Stimulated activated CD4-positive, alpha-beta T cell treated with anti-CD3 and anti-CD28 coated beads, Interleukin-1b, Interleukin-23, amount 100 ng/mL, for 4 hours (primary cell): ENCODE measurements at places on chromosomes 11 and 22.
A peak's percentile ranks its signal among the peaks of the same experiment; 100 is the strongest.

DNA sequence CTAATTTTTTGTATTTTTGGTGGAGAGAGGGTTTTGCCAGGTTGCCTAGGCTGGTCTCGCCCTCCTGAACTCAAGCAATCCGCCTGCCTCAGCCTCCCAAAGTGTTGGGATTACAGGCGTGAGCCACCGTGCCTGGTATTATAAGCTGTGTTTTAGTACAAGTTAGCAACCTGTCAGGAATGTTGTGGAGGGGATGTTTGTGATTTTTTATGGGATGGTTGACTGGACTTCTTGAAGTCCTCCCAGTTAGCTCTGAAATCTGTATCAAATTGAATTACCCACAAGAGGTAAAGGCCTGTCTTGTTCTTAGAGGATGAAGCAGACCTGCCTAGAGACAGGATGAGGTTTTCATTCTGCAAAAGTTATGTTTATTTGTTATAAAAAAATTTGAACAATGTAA lies 34.1 kb upstream of the IL18BP start:
- no peak for DNase-seq

GRCh38 chr22:46055911-46056545 lies 79.1 kb upstream of the WNT7B start:
- no peak for DNase-seq

DNA sequence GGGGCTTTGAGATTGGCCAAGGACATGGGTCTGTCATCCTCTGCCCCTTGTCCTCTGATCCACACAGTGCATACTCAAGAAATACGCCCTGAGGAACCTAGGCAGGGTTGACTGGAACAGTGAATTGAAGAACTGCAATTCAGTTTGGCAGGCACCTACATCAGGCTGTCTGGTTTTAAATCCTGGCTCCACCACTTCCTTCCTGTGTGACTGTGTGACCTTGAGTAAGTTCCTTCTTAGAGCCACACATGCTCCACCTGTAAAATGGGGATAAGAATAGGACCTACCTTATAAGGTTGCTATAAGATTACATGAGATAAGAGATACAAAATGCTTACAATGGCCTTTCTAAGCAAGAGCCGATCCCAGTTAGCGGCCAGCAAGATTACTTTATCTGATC lies 15.8 kb upstream of the TCF20 start:
- no peak for DNase-seq

DNA sequence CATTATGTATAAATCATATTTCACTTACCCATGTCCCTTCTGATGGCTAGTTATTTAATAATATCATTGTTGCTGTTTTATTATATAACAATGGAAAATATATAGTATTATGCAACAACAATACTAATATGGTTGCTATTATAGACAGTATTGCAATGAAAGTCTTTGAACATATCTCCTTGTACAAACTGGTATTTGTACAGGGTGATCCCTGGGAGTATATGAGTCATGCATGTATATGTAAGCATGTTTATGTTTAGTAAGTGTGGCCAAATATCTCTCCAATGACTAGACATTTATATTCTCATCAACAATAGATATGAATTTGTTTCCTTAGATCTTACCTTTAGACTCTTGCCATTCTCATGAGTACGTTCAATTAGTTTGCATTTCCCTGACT lies 55.9 kb downstream of the KCNC1 start:
- no peak for DNase-seq

GRCh38 chr11:5476186-5476819 lies 12.2 kb upstream of the OR52D1 start:
- no peak for DNase-seq

GRCh38 chr11:129286813-129287212 lies 88.8 kb upstream of the BARX2 start:
- no peak for DNase-seq

- no peak for DNase-seq
Measured at GRCh38 chr11:46597155-46597554, 3.3 kb upstream of the AMBRA1 start.

DNA sequence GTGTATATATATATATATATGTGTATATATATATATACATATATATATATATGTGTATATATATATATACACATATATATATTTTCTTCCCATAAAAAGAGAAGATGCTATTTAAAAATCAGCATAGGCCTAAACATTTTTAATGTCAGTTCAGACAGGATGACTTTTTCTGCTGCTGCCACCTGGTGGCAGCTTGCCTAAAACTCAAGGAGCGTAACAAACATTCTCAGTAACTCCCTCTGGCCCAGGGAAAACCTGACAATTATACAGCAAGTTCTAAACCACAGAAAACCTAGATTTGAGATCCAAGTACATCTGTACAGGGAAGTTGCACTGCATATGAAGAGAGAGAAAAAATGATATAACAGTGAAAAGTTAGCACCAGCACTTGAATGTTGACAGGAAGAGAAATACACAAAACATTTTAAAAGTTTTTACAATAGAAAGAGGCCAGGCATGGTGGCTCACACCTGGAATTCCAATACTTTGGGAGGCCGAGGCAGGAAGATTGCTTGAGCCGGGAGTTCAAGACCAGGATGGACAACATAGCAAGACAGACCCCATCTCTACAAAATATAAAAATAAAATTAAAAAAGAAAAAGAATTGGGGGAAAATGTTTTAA lies 16.6 kb downstream of the OR8A1 start:
- peak; percentile 36 for DNase-seq

- DNase-seq: no peak
Measured at GRCh38 chr11:35478471-35479091, 46.8 kb downstream of the PAMR1 start.

DNA sequence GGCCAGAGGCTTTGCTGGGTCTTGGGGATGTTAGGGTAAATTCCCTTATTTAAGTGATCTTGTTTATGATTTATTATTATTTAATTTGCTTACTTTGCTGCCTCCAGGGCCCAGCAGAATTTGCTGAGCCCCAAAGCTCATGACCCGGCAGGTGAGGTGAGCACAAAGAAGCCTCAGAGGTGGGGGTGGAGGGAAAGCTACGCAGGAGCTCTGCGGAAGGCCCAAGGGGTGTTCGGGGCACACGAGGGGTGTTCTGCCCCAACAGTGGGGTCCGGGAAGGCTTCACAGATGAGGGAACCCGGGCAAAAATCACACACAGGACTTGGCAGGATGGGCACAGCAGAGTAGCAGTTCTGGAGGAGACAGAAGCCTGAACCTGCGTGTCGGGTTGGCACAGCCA lies 6.7 kb upstream of the LINC01488 start:
- no peak for DNase-seq

DNA sequence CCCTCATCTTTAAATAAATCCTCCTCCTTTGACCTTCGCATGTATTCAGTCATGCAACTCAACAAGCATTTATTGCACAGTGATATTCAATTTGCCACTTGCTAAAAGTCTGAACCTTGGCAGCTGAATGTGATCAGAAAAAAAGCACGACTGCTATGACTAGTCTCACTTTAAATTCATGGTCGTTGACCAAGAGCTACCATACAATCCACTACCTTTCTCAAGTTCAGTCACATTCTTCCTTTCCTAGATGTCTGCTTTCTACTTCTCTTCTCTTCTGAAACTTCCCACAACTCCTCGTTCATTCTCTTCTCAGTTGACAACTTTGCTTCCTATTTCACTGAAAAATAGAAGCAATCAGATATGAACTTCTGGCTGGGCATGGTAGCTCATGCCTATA lies 2.0 kb upstream of the SAA1 start:
- DNase-seq: no peak

- no peak for DNase-seq
Measured at GRCh38 chr22:25409240-25409639, 155.2 kb upstream of the GRK3 start.

DNA sequence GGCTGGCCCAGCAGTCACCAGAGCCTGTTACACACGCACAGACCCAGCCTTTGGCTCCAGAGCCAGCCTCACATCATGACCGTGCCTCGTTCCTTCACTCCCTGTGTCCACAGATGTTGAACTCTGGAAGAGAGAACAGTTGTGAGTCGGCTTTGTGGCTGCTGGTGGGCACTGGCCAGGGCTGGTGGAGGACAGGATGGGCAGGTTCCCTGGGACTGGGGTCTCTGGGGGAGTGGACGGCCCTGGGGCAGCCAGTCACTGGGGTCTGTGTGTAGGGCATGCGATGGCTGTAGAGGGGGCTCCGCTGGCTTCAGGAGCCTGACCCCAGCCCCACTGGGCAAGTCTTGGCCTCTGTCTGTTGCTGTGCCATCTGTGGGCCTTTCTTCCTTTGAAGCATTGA lies 1070.1 kb downstream of the BRD1 start:
- DNase-seq: no peak

- no peak for DNase-seq
Measured at GRCh38 chr11:111627591-111627990, 25.3 kb downstream of the SIK2 start.

DNA sequence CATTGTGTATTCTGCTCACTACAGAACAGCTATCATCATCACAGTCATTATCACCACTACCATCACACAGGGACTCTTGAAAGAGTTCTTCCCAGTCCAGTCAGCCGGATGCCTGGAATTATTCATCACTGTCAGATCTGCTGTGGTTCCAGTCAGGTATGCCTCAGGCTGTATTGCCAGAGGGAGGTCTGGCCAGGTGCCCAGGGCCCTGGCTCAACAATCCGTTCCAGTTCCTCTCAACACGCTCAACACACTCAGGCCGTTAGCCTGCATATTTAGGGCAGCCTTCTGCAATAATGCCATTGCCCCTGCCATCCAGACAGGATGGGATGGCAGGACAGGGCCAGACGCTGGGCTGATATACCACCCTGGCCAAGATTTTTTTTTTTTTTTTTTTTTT lies 28.6 kb upstream of the RASL10A start:
- no peak for DNase-seq

- no peak for DNase-seq
Measured at GRCh38 chr11:124759266-124760204, 2.6 kb downstream of the ESAM start.

DNA sequence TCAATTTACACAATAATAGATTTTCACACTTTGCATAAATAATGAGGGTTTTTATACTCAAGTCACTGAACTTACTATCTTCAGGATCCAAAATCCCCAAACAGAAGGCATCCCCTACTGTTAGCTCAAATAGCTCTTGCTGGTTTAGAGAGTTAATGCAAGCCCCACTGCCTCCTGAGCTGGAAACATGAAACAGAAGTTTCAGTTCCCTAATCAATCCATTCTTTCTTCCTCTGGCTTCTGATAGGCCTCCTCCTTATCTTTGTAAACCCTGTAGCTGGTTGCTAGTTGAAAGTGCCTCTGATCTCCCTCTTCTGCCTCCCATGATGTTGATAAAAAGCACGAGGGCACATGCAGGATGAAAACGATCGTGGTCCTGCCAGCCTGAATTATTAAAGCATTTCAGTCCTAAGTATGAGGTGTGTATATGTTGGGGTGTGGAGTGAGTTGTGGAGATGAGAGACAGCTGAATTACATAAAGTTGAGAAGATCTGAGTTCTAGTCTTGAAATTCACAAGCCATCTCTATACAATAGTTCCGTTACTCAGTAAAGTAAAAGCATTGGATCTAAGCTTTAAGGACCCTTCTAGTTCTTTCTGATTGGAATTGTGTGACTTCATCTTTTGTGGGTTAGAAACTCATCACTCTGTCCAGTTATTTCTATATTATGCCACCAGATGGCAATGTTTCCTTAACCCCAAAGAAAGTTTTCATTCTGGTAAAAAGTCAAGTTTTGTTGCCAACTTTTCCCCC lies 35.0 kb upstream of the EHF start:
- DNase-seq: no peak

GRCh38 chr22:48192920-48193319 lies 1430.5 kb downstream of the TBC1D22A start:
- DNase-seq: no peak

GRCh38 chr22:48153726-48154125 lies 1391.3 kb downstream of the TBC1D22A start:
- DNase-seq: no peak

- DNase-seq: no peak
Measured at GRCh38 chr11:7579361-7579791, 65.6 kb downstream of the PPFIBP2 start.

DNA sequence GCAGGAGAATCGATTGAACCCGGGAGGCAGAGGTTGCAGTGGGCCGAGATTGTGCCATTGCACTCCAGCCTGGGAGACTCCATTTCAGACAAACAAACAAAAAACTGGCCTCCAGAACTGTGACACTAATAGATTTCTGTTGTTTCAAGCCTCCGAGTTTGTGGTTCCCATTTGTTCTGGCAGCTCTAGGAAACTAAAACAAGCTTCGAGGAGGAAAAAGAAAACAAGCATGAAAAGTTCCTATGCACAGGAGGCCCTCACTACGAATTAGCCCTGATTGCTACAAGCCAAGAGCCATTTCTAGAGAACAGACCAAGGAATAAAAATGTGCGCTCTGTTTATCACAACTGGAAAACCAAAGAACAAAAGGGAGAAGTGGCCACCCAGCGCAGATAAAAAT lies 47.8 kb upstream of the SHANK2 start:
- no peak for DNase-seq

- DNase-seq: no peak
Measured at GRCh38 chr11:86801364-86801763, 1.0 kb downstream of the PRSS23 start.

DNA sequence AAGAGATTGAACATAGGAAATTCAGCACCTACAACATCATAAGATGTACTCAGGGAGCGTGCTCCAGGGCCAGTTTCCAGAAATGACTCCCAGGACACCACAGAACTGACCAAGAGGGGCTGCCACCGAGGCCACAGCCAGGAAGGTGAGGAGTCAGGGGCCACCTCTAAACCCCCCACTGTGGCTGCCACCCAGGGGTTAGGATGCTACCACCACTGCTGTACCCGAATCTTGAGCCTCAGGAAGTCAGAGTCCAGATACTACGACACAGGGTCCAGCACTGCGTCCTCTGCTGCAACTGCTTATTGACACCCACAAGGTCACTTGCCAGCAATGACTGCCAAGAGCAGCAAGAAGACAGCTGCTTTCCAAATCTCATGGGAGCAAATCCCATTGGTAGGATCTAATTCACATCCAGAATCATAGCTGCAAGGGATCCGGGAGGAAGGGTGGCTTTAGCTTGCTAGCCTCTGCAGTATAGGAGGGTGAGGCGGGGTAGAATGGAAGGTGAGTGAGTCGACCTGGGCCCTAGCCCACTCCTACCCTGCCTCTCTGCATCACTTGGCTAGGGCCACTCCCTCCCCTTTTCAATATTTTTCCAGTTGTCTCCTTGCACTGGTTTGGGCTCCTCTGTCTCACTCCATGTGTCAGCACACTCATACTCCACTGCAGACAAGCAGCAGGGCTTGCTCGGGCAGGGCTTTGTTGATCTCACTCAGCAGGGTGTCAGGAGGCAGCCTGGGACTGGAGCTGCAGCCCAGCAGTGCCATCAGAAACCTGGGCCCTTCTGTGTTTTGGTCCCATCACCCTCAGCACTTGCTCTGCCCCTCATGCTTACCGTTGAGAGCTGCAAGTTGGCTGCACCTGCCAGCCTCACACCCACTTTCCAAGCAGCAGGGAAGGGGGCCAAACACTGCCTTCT lies 18.1 kb upstream of the CYTH4 start:
- no peak for DNase-seq

DNA sequence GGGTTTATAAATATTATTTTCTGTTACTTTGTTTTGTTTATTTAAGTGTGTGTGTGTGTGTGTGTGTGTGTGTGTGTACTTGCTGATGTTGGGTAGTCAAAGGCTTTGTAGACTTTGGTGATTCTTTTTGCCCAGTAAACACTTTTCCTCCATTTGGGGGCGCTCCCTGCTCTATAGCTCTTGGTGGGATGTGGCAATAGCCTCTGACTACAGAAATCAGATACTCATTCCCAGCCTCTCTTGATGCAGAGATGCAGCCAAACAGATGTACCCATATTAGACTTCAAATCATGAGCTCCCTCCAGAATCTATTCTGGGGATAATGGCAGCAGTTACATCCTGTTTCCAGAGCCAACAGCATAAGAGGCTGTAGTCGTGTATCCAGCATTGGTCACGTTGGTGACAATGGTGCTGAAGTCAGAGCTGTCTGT lies 33.4 kb upstream of the APOL5 start:
- no peak for DNase-seq
